ENCODE measurements at places on chromosomes 3 and 15.

DNA sequence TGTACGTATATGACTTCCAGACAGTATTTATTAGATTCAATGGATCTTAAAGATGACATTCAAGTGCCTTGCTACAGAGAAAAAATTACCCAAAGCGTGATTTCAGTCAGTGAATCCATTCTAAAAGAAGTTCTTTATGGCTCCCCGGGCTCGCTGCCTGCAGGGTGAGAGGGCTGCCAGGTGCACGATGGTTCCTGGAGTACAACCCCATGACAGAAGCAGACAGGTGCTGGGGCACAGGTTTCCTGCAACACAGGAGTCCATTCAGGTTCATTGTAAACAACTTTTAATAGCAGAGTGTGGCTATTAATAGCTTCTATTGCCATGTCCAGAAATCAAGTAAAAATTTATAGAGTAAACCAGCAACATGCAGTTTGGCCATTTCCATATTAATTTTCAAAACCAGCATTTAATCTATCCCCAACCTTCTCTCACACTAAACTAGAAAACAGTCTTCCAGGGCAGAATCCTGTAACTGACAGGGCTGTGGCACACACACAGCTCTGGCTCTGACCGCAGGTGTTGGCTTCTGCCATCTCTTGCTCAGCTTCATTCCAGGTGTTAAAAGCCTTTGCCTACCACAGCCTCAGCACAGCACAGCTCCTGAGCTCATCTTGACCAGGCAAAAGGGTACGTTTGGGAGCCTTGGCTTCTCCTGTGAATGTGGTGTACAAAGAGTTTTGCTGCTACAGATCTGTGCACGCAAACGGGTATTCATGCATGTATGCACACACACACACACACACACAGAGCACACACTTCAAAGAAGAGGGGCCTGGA lies 185.9 kb downstream of the MEX3B start:
- no peak for DNase-seq

GRCh38 chr15:68559345-68560310 lies 19.2 kb upstream of the CORO2B start:
- peak; percentile 93 for DNase-seq

GRCh38 chr3:50473768-50474167 lies 29.7 kb downstream of the CACNA2D2 start:
- DNase-seq: no peak

GRCh38 chr3:104805508-104805907 lies 561.2 kb upstream of the ALCAM start:
- no peak for DNase-seq

DNA sequence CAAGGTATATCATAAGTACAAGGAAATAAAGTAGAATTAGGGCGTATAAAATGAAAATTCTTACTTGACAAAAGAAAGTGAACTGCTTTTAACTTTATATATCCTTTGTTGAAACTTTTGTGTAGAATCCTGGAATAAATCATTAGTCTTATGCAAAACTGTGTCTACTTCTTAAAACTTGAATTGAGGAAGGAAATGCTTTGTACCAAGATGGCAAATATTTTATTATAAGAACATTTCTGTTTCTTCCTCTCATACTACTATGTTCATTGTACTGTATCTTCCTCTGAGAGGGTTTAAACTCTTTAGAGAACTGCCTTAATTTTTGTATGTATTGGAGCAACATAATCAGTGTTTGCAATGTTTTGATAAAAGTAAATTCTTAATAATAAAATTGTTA lies 42.0 kb downstream of the RASA2 start:
- DNase-seq: no peak

All from GM03348 (cell line).